D721Med (cell line): ENCODE measurements at places on chromosomes 11 and 22.
A peak's percentile ranks its signal among the peaks of the same experiment; 100 is the strongest.

- DNase-seq, result no peak
These were observed 2.1 kb downstream of the ADA2 start for GRCh38 chr22:17217179-17217578.

- no peak for DNase-seq
These were observed 40.7 kb downstream of the CSTPP1 start for GRCh38 chr11:46977038-46977813.

- DNase-seq, result no peak
These were observed 279.7 kb upstream of the CTSC start for GRCh38 chr11:88617226-88617625.

GRCh38 chr11:101706541-101706940 is 122.7 kb upstream of the TRPC6 start:
- DNase-seq, result no peak

DNA sequence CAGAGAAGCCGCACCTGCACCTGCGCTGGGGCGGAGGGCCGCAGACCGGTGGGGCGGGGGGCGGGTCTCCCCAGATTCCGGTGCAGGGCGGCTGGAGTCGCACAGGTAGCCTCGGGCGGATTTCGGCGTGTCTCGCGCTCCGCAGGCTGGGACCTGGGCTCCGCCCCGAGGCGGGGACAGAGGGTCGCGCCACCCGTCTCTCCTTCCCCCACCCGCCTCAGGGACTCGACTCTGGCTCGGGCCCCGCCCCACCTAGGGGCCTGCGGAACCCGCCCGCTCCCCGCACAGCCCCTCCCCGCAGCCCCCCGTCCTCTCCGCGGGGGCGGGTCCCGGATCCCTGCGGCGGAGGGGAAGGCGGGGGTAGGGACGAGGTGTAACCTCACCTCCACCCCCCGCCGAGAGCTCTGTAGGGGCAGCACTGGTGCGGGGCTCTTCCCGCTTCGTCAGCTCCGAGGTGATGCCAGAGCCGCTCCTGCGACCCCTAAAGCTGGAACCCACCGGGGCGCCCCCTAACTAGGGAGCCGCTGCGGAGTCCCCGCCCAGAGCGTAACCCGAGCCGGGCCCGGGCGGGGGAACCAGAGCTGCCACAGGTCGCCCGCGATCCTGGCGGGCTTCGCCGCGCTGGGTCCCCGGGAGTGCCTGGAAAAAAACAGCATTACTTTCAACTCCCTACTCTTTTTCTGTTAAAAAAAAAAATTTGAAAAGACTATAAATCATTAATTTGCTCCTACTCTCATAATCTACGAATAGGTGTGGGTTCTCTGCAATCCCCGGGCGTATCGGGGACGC is at the start of gene SLC29A2:
TSS of gene SLC29A2 (minus strand) at position 134 of the 789 bp plus-strand sequence. CDS start 169 bp downstream, outside the sequence.
- peak; percentile 75 for DNase-seq

GRCh38 chr22:21876486-21877176 is 9.2 kb upstream of the MAPK1 start:
- no peak for DNase-seq

GRCh38 chr11:1011320-1011698 is 25.2 kb downstream of the MUC6 start:
- DNase-seq, result no peak

GRCh38 chr11:88327061-88327460 is 10.5 kb downstream of the CTSC start:
- DNase-seq, result no peak

GRCh38 chr22:47057916-47058585 is 295.6 kb downstream of the TBC1D22A start:
- no peak for DNase-seq

DNA sequence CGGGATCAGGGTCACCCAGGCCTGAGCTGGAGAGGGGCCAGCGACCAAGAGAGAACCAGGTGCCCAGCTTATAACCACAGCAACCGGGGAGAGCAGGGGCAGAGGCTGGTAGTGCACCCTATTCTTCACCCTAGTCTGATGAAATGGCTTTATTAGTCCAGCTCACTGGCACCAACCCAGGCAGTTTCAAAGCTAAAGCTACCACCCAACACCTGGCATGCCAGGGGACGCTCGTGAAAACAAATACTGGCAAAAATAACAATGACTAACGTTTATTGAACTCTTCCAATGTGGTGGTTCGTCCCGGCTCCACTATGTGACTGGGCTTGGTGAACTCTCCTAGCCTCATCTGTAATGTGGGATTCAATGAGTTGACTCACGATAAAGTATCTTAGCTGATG is 30.6 kb downstream of the SCGB1A1 start:
- no peak for DNase-seq

- DNase-seq, result no peak
These were observed 58.5 kb downstream of the LRRC74B start for GRCh38 chr22:21104126-21104691.

DNA sequence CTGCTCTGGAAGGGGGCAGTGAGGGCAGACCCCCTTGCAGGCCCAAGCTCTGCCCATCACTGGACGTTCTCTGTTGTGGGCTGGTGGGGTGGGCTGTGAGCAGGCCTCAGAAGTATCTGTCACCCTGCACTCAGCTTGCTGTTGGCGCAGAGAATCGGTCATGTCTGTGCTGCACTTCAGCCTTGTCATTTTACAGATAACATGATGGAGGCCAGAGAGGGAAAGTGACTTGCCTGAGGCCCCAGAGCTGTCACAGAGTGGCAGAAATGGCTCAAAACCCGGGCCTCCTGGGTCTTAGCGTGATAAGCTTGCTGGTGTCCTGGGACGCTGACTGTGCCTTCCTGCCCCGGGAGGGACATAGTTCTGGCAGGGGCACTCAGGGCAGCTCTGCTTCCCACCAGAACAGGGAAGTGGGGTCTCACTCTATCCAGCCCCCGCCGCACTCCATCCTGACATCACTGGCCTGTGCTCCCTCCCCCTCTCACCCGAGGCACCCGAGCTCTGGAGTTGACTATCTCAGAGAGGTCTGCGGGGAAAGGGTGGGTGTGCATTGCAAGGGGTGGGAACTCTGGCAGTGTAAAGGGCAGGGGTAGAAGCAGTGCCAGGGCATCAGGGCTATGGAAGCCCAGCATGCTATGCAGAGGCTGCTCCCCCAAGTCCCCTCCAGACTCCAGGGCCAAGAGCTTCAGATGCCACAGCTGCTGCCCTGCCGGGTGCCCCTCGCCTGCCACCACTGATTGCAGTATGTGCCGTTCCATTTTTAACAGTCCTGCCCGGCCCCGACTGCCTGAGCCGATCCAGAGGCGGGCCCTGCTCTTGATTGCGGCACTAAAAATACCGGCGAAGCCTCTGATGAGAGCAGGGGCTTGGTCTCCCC is 50.4 kb upstream of the NECTIN1 start:
- no peak for DNase-seq

- DNase-seq, result no peak
These were observed 51.6 kb downstream of the TBC1D22A start for GRCh38 chr22:46813816-46814597.

DNA sequence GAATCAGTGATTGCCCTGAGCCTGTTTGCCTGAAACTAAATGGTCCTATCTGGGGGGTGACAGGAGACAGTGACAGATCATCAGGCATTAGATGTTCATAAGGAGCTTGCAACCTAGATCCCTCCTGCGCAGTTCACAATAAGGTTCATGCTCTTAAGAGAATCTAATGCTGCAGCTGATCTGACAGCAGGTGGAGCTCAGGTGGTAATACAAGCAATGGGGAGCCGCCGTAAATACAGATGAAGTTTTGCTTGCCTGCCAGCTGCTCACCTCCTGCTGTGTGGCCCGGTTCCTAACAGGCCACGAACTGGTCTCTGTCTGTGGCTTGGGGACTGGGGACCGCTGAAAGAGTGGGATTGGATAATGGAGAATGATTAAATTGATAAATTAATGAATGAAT is 14.0 kb downstream of the NOX4 start:
- DNase-seq, result no peak

GRCh38 chr22:37443086-37443485 is 15.8 kb upstream of the ELFN2 start:
- DNase-seq, result no peak

DNA sequence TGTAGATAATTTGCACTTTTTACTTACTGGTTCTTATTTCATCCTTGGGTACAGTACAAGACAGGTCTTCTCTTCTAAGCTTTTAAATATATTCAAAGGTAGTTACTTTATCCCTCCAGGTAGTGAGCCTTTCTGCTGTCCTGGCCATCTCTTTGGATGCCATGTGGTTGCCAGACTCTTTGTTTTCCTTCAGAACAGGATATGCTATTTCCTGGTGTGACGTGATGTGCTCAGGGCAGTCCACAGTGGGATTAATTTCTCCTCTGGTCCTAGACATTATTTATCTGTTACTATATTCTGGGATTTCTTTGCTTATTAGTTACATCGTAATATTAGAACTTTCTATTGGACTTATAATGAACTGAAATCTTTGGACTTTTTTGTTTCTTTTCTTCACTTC is 63.7 kb downstream of the PPP6R3 start:
- DNase-seq, result no peak

DNA sequence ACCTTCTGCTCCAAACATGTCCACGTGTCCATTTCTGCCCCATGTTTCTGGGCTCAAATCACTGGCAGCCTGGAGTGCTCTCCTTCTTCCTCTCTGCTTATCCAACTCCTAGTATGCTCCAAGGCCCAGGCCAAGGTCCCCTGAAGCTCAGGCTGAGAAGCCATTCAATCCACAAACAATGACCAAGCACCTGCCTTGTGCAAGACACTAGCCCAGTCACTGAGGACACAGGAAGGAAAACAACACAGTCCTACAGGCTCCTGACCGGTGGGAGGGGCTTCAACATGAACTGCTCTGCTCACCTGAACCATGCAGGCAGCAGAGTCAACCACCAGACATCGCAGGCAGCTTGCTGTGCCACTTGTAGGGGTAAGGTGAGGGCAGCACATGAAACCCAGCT is 93.6 kb downstream of the RPL27A start:
- DNase-seq, result no peak

- no peak for DNase-seq
These were observed 1.3 kb upstream of the UCP2 start for GRCh38 chr11:73983741-73984538.

- no peak for DNase-seq
These were observed 18.8 kb upstream of the RTL6 start for GRCh38 chr22:44516841-44517240.

DNA sequence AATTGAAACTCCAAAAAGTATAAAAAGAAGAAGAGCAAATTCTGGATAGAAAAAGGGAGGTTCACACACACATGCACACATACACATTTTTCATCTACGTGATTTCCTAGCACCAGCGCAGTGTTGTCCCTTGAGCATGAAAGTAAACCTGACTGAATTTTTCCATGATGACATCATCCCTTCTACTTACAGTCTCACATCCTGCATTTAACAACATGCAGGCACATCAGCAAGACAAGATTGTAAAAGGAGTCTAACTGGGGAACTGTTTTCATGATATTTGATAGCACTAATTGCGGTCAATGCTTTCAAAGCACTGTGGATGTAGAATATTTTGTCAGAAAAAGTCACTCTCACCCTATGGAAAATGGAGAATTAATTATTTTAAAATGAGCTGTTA is 36.6 kb downstream of the GAS2 start:
- no peak for DNase-seq

- no peak for DNase-seq
These were observed 1.1 kb upstream of the IRAG1 start for GRCh38 chr11:10694486-10695239.

DNA sequence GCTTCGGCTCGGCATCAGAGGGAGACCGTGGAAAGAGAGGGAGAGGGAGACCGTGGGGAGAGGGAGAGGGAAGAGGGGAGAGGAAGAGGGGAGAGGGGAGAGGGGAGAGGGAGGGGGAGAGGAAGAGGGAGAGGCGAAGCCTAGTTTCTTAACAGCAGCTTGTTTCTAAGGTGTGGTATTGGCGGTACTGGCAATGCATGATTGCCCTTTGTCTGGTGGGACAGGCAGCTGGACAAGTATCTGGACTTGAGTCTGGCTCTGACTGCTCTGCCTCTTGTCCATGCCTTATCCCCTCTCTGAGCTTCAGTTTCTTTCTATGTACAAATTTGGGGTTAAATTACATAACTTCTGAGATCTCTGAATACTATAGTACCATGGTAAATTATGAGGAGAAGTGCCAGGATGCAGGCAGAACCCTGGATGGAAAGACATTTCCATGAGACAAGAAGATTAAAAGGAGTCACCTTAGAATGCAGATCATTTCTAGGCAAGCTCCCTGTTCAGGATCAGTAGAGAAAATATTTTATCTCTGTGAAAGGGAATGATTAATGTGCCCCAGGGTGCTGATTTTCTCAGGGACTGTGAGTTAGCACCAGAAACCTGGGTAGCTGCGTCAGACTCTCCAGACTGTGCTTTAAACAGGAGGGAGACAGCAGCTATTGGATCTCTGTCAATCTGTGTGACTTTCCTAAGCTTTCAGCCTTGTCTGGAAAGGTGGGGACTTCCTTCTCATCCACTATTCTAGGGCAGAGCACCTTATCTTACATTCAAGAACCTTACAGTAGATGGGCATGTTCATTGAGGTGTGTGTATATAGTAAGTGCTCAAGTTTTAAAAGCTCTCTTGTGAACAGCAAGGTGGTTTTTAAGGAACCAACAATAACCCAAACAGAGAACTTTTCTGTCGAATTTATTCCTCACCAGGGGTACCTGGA is 31.9 kb upstream of the CCDC90B start:
- DNase-seq, result no peak

DNA sequence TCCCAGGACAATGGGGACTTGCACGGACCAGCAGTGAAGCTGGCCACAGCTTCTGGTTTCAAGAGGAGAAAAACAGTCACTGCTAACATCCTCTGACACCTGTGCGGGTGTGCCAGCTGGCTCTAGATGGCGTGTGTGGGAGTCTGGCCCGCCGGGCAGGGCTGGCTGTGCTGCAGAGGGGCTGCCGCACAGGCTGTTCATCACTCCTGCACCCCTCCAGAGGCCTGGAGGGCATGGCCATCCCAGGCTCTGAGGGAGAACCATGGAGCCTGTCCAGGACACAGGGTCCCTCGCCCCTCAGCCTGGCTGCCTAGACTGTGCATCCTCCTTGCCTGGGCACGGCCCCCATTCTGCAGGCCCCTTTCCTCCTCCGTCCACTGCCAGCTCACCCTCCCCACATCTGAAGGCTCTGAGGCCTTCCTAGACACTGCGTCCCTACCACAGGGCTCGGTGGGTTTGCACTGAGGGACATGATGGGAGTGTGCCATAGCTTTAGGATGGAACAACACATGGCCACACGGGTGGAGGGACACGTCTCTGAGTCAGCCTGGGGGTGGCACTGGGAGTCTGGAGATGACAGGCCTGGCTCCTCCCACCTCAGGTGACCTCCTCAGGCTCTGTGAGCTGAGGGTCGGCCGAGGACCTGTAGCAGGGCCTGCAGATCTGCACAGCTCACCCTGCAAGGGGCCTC is 42.1 kb upstream of the GNB1L start:
- no peak for DNase-seq

DNA sequence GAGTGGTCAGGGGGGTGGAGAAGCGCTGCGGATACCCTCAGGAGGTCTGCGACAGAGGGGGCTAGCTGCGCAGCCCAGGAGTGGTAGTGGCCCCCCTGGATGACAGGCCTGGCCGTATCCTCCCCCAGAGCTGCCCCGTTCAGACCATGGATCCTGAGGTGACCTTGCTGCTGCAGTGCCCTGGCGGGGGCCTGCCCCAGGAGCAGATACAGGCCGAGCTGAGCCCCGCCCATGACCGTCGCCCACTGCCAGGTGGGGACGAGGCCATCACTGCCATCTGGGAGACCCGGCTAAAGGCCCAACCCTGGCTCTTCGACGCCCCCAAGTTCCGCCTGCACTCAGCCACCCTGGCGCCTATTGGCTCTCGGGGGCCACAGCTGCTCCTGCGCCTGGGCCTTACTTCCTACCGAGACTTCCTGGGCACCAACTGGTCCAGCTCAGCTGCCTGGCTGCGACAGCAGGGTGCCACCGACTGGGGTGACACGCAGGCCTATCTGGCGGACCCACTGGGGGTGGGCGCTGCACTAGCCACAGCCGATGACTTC is 505 bp downstream of the NUDT22 start:
- no peak for DNase-seq
